ENCODE measurements at places on chromosomes 6 and 20.

DNA sequence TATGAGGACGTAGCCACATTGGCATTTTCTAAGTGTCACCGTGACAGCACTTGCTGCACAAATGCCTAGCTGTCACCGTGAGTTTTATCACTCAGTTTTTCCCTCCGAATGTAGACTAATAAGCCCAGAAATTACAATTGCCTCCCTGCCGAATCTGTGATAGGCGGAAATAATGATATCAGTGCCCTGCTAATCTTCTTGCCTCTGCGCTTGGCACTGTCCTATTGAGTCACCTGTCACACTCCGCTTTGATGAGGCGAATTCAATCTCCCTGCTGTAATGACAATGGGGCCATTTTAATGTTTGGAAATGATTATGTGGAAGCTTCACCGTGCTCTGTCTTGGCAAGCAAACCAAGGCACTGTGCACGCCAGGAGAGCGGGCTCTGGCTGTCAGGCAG lies 112.8 kb downstream of the LINC00237 start:
- DNase-seq = no peak

DNA sequence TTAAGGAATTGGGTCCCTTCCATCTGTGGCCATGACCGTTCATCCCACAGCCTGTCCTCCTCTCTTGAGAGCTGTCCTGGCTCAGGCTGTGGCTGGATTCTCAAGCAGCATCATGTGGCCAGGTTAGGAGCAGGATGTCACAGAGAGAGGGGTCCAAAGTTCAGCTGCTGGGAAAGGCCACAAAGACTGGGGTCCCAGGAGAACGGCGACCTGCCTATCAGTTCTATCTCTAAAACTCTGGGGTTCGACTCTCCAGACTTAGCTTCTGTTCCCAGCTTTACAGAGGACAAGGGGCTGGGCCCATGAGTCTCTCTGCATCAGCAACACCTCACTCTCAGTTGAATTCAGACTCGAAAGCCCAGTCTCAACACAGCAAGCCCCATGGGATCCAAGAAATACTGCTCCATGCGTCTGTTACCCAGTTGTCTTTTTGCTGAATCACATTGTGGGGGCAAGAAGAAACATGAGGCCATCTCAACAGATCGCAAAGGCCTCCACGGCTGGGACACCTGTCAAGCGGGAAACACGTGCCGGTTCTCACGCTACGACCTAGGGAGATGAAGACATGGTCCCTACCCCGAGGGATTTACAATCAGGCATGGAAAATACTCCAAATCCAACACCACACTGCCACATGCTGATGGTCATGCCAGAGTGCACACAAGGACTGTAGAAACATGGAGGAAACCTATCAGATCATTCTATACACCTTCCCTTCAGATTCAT lies 95.4 kb downstream of the SLC22A23 start:
- DNase-seq = no peak

GRCh38 chr6:168279403-168279935 lies 40.1 kb downstream of the DACT2 start:
- no peak for DNase-seq

- no peak for DNase-seq
These were observed 127.2 kb downstream of the F13A1 start for GRCh38 chr6:6193221-6193745.

GRCh38 chr6:136284909-136285308 lies 4.7 kb downstream of the BCLAF1 start:
- no peak for DNase-seq

GRCh38 chr6:121849477-121849876 lies 414.0 kb downstream of the GJA1 start:
- DNase-seq = peak; percentile 24

- DNase-seq = no peak
These were observed 160.6 kb upstream of the GGTLC1 start for GRCh38 chr20:24149175-24149574.

DNA sequence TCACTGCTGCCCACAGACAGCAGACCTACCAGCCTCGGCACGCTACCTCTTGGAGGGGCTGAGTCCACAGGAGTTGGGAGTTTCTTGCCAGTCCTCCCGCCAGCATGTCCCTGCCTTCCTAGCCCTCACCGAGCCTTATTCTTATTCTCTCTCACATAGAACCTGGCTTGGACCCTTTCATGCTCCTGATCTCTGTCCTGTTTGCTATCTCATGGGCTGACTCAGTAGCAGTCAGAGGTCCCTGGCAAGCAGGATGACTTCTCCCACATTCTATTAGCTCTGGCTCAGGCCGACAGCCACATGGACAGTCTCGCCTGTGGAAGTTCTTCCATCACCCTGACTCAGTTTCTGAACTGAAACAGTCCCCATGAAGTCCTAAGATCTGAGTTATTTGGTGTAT lies 313.2 kb upstream of the RNF24 start:
- no peak for DNase-seq

GRCh38 chr20:25730862-25731261 lies 34.2 kb upstream of the ZNF337 start:
- DNase-seq = no peak

DNA sequence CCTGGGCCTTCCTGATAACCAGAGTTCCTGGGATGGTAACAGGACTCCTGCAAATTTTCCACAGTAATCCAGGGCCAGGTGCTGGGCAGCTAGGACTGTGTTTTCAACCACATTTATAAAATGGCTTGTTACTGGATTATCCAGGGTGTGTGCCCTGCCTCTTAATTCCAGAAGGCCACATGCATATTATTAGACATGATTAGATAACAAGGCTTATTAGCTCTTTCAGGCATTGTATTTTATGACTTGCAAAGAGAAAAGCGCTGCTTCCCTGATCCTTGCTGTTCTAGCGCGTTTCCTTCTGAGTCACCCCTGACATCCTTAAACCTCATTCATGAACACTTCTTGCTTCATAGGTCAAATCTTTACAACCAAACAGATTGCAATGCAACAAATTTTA lies 208.6 kb downstream of the UST start:
- no peak for DNase-seq

DNA sequence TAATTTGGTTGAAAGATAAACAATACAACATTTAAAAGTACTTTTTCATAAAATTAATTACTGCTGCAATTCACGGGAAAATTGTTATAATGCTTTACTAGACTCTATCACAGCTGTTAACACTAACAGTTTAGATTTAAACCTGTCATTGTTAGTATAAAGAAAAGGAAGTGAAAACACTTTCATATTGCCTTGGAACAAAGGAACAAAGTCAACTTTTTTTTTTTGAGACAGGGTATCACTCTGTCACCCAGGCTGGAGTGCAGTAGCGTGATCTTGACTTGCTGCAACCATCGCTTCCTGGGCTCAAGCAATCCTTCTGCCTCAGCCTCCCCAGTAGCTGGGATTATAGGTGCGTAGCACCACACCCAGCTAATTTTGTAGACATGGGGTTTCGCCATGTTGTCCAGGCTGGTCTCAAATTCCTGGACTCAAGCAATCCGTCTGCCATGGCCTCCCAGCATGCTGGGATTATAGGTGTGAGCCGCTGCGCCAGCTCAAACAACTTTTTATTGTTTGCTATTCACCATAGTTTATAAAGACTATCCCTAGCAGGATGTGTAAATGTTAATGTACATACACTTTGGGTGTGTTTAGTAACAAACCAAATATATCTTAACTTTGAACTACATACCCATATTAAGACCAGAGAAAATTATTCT lies 22.1 kb downstream of the SLC35A1 start:
- no peak for DNase-seq
